ENCODE measurements at places on chromosomes 3 and 15.

DNA sequence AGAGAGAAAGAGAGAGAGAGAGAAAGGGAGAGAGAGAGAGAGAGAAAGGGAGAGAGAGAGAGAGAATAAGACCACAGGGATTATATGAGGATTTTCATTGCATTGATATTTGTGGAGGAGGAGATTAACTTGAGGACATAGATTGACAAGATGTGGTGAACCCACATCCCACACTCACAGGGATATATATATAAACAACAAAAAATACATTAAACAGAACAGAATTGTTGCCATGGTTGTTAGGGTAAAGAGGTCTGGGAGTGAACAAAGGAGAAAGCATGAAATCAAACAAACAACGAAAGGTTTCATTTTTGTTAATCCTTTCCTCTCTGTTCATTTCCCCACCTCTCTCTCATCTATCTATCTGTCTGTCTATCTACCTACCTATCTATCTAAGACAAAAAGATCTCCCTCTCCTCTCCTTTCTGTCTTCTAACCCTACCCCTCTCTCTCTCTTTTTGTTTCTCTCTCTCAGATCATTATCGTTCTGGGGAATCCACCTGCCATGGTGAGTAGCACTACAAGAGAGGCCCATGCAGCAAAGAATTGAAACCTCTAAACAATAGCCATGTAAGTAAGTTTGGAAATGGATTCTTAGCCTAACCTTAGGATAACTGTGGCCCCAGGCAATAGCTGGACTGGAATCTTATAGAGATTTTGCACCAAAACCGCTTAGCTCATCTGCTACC lies 280.9 kb downstream of the RAP2B start:
- no peak for DNase-seq

DNA sequence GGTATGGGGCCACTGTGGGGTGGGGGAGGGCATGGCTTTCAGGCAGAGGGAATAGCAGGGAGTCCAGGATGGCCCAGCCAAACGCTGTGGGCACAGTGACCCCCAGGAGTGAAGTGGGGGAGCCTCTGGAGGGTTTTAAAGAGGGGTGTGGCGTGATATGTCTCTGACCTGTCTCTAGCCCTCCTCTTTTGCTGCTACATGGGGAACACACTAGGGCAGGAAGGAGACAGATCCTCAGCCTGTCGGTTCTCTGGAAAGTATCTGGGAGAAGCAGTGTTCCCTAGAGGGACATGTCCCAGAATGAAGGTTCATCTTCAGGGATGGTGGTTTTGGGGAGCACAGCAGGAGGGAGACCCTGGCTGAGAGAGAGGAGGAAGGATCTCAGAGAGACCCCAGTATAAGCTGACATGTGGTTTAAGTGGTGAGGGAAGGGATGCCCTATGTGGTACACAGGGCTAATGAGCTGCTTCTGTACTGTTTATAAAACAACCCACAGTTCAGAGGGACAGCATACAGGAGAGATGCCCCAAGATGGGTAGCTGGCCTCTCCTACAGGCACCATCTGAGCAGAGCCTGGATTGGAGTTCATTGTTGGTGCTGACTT lies 37.7 kb downstream of the TRIM71 start:
- no peak for DNase-seq

DNA sequence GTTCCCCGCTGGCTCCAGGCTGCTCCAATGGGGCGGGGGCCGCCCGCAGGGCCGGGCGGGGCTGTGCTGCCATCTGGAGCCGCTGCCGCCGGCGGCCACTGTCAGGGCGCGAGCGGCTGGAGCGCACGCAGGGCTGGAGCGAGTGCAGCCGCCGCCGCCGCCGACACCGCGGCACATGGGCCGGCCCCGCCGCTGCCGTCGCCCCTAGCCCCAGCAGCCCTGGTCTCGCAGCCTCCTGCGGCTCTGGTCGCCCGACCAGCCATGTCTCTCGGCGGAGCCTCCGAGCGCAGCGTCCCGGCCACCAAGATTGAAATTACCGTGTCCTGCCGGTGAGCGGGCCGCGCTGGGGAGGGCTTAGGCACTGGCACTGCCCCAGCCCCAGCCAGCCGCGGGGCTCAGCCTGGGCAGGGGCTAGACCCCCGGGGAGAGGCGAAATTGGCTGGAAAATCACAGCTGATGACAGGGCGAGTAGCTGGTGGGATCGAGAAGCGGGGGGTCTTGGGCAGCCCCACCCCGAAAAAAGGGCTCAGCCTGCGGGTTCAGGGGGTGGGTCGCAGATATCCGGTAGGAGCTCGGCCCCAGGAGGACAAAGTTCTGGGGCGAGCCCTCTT lies at the start of gene CPNE9:
Gene CPNE9, plus strand, starts transcription at position 98 of the 611 bp plus-strand sequence. Its CDS starts 164 bp downstream, at position 262.
- DNase-seq: no peak

GRCh38 chr3:195839260-195840010 lies 27.7 kb upstream of the MUC4 start:
- DNase-seq: no peak

DNA sequence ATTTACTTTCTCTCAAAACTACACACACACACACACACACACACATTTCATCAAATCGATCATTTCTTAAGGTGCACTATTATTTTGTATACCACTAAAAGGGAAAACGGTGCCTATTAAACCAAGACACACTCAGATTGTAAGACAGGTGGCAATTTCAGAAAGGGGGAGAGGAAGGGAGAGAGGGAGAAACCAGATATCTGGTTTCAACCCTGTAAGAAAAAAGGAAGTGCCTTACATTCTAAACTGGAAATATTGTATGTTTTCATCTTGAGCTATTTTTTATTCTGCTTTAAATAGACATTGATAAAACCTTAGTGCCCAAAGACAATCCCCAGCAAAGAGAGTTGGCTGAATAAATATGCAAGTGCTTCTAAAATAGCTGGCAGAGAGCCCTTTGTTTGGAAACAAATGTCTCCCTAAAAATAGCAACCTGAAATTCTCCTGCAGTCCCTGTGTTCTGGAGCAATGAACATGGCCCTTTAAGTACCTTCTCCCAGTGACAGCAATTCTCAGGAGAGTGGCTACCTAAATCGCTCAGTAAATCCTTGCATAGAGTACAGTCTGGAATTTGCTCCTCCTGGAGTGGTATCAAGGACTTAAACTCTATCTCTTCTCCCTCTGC lies 85.7 kb downstream of the RARB start:
- DNase-seq: no peak

GRCh38 chr3:183028416-183028815 lies 48.1 kb upstream of the DCUN1D1 start:
- no peak for DNase-seq

- DNase-seq: no peak
These were observed 19.8 kb upstream of the TNFSF10 start for GRCh38 chr3:172542999-172543398.

DNA sequence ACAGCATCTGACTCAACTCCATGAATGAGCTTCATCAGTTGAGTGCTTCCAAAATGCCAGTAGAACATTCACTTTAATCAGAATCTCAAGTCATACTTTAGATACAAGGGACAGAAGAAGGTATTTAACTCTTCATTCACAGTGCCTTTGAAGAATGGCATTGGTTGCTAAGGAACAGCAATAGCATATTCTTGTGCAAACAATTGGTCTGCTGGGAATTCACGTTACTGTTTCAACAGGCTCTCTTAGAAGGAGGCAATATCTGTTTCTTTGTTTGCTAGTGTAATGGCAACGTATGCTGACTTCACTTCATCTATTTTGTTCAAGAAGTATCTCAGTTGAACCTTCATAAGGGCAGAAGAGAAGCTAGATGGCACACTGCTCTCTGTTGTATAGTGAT lies 113.9 kb downstream of the TMEM108 start:
- DNase-seq: no peak

DNA sequence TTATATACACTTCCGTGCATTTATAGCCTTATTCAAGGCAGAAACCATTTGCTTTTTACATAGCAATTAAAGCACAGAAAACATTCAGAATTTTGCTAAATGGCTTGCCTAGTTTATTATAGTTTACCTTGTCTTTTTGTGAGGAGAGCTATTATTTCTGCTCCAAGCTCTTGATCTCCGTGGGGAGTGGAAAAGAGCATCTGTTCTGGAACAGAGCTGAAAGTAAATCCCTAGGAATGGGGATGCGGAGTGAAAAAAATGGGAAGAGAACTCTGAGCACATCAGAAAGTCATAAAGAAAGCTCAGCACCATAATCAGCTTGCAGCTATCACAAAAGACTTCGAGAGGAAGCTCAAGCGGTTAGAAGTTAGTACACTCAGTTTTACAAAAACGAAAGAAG lies 1006.7 kb downstream of the ROBO2 start:
- no peak for DNase-seq

Measured in right forelimb (tissue), 1 donor.